ENCODE measurements at places on chromosomes 2 and 18. TPM values are rescaled to one million over a fixed set of nuclear protein-coding genes. Genes with fewer than 3 reads are reported as not detected.

GRCh38 chr2:128638341-128639119 is 319.9 kb upstream of the HS6ST1 start:
- peak; percentile 29 for DNase-seq

SERPINB3 gene
- not detected for total RNA-seq

DNA sequence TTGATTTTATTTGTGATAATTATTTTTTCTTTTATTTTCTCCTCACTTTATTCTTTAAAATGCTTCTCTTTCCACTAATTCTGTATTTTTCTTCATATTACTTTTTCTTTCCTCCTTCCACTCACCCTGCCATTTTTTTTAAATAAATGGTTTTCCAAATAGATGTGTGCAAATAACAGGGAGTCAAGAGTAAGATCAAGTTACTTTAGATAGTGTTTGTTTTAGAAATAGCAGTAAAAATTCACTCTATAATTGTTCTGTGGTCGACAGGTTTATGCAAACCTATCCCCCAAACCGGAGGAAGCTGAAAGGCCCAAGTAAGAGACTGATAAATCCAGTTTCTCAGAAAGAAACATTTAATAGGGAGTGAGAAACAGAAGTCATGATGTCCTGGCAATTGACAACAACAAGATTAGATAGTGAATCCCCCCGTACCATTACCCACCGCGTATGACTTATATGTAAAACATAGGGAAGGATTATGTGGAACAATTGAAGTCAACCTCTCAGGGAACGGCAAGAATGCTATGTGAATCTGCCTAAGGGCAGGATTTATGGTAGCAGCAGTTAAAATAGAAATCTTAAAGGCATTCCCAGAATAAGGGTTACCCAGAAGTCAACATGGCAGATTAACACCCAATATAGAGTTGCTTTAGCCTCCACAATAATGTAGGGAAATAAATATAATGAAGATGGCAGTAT is 75.5 kb downstream of the KYNU start:
- DNase-seq = no peak

DNA sequence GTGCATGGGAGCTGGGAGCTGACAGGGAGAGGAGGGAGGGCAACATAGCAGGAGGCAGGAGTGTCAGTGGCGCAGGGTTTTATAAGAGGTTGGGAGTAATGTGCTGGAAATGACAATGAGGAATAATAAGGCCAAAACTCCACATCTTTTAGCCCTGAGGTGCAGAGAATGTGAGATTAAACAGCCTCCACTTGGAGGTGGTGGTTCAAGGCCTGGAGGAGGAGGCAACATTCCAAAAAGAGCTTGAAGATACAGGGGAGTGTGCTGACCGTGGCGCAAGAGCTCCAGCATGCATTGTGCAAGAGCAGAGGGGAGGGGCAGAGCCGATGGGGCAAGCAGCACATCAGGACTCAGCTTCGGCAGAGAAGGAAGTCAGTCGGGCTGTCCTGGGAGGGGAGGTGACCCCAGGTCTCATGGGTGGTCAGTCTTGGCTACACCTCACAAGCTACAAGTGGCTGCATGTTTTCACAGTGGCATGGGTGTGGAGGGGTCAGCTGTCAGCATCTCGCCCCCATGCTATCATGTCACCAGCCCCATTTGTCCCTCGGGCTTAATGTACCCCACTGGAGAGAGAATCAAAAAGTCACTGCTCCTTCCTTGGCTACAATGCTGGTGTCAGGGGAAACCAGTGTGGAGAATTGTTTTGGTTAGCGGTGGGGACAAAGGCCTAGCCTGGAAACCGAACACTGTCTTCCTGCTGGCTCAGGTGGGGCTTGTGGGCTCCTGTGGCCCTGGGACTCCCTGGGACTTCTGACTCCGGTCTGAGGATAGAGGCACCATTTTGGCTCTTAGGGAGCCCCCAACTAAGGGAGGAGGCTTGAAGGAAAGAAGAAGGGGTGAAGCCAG is 208.0 kb downstream of the ZFP36L2 start:
- DNase-seq = no peak

- DNase-seq = peak; percentile 64
Observed at GRCh38 chr2:176643646-176644045, 374.4 kb downstream of the MTX2 start.

GRCh38 chr2:23556929-23557328 is 171.9 kb downstream of the KLHL29 start:
- DNase-seq = no peak

DNA sequence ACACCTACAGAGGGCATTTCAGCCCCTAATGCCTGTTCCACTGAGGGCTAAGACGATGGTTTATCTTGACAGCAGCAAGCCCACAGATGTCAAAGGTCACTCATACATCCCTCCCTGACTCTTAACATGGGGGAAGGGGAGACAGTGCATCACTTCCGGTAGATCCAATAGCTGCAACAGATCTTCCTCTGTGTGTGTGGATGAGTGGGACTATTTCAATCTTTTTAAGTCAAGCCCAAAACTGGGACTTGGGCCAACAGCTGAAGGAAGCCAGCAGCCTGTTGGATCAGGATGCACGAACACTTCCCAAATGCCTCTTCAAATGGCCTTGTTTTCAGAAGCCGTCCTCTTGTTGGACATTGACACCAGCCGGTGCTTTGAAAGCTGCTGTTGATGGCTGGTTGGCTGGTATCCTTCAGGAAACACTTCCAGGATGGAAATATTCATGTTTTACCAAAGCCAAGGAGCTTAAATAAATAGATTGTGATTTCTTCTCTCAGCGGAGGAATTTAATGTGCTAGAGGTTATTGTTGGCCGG is 59.2 kb downstream of the IL1R2 start:
- no peak for DNase-seq

LAMA1 gene
- total RNA-seq = 8.7 TPM

GRCh38 chr2:72716601-72717000 is 109.2 kb downstream of the EXOC6B start:
- DNase-seq = no peak
